ENCODE measurements at places on chromosomes 3 and 15. TPM values are rescaled to one million over a fixed set of nuclear protein-coding genes. Genes with fewer than 3 reads are reported as not detected.

TARS3 gene
- total RNA-seq: 7.1 TPM

CFAP100 gene
- total RNA-seq: not detected

PPP1R14D gene
- total RNA-seq: not detected

NTRK3 gene
- 24.0 TPM for total RNA-seq

PSTPIP1 gene
- total RNA-seq: not detected

SUMF1 gene
- total RNA-seq: 21.0 TPM

NPHP3 gene
- 7.6 TPM for total RNA-seq

GOLGA6B gene
- 0.06 TPM for total RNA-seq

TMC3 gene
- not detected for total RNA-seq

MRPL47 gene
- total RNA-seq: 39.0 TPM

C3orf20 gene
- total RNA-seq: 0.08 TPM

ADAMTSL3 gene
- 0.22 TPM for total RNA-seq

SATB1 gene
- total RNA-seq: not detected

TYRO3 gene
- 16.7 TPM for total RNA-seq

Data from A549 treated with Hydrocortisone at 1 μM for 4 hours (cell line).